ENCODE measurements at places on chromosomes 6 and 20. TPM values are rescaled to one million over a fixed set of nuclear protein-coding genes. Genes with fewer than 3 reads are reported as not detected.

OR12D3 gene
- total RNA-seq: not detected

IMPG1 gene
- not detected for total RNA-seq

BPIFA3 gene
- not detected for total RNA-seq

EIF6 gene
- total RNA-seq: 83.6 TPM

TNXB gene
- 240 TPM for total RNA-seq

ZBP1 gene
- not detected for total RNA-seq

IGF2R gene
- total RNA-seq: 64.4 TPM

RSPH9 gene
- 1.2 TPM for total RNA-seq

Data from pericardium fibroblast (primary cell).